ENCODE measurements at places on chromosomes 4 and X.

- DNase-seq, result no peak
Measured at GRCh38 chr4:125739760-125740159, 425.0 kb downstream of the FAT4 start.

DNA sequence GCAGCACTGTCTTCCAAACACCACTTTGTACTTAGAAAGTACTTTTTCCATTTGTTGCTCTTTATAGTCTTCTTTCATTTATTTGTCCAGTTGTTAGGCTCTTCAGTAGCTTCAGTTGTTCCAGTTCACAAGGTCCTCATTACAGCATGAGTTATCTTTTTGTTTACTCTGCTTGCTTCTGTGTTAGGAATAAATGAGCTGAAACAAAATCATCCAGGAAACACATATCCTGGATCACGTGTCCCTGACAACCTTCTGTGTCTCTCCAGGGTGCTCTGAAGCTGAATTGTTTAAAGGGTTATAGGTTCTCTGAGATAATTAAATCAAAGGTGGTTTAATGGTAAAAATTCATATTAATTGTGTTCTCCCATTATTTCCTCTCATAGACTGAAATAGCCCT is 19.9 kb upstream of the KLHL8 start:
- DNase-seq, result no peak

- DNase-seq, result no peak
Measured at GRCh38 chr4:119939071-119939995, 127.3 kb downstream of the MAD2L1 start.

- peak; percentile 9 for DNase-seq
Measured at GRCh38 chrX:15854080-15854655, 445 bp downstream of the AP1S2 start.

DNA sequence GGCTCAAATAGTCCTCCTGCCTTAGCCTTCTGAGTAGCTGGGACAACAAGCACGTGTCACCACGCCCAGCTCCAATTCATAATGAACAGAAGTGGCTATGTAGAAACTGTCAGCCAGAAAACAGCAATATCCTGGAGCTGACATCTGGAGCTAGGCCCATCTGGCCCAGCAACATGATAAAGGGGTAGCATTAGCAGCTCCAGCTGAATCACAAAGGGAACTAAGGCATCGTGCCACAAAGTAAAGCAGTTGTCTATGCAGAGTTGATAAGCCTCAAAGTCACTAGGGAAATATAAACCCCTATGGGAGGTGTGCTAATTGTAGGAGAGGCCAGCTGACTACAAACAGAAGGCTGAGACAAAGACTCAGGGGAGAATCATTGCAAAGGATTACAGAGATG is 270.5 kb upstream of the GPC4 start:
- DNase-seq, result no peak

DNA sequence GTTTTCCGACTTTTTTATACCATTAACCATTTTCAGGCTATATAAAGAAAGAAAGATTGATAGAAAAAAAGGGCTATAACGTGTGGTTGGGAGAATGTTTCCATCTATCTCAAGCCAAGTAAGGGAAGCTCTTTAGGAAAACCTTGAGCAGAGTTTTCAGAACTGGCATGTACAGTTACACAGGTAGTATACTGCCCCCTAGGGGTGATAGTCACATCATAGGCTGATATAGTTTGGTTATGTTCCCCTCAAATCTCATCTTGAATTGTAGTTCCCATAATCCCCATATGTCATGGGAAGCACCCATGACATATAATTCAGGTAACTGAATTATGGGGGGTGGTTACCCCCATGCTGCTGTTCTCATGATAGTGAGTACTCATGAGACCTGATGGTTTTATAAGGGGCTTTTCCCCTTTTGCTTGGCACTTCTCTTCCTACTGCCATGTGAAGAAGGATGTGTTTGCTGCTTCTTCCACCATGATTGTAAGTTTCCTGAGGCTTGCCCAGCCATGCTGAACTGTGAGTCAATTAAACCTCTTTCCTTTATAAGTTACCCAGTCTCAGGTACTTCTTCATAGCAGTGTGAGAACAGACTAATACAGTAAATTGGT is 186.8 kb downstream of the TMA16 start:
- no peak for DNase-seq

DNA sequence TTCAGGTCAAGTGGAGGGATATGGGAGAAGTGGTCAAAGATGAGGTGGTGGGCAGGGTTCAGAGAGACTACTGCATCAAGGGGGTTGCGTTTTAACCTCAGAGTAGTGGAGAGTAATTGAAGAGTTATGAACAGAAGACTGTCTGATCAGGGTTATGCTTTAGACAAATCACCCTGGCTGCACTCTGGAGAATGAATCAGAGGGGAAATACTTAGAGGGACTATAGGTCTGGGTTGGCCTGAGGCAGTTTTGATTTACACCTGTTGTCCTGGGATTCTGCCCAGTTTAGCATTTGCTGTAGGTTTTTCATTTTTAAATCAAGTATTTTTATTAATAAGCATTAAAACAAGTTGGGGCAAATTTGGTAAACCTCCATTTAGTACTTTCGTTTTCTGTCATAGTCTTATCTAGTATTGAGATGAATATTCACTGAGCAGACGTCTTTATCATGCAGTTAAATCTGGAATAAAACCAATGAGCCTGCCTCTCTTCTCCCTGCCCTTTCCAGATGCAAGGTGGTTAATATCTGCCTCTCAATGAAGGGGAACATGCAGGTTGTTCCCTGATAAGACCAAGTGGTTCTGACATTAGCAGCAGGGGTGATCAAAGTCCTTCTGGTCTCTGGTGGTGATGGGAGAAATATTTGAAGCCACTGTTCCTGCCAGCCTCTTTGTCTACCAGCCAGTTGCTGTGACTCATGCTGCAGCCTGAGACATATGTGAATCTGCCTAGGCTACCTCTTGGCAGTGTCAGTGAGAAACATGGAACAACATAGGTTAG is 116.0 kb upstream of the RPS6KA3 start:
- DNase-seq, result peak; percentile 10

DNA sequence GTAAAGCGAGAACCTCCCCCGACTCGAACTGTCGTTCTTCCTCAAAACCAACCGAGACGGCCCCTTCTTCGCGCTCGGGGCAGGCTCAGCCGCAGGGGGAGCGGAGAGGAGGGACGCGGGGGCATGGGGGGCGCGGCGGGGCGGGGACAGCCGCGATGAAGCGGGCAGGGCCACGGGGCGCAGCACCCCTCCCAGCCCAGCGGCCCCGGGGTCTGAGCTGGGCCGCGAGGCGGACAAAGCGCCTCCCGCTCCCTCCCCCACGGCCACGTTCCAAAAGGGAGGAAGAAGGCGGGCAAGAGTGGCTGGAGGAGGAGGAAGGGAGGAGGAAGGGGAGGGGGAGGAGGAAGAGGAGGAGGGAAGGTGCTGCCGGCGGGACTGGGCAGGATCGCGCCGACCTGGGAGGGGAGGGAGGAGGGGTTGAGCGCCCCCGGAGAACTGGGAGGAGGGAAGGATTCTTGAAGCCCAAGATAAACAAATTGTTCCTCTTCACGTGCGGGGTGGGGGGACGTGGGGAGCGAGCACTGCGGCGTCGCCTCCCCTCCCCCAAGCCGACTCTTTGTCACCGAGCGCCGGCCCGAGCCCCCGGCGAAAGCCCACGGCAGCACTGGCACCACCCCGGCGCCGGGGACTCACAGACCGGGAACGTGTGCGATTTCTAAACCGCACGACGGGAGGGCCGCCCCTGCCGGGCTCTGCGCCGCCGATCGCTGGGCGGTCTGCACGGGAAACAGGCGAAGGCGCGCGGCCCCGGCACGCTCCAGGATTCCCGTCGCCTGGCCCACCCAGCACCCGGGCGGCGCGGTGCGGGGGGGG is 2.9 kb downstream of the MAML3 start:
- no peak for DNase-seq

DNA sequence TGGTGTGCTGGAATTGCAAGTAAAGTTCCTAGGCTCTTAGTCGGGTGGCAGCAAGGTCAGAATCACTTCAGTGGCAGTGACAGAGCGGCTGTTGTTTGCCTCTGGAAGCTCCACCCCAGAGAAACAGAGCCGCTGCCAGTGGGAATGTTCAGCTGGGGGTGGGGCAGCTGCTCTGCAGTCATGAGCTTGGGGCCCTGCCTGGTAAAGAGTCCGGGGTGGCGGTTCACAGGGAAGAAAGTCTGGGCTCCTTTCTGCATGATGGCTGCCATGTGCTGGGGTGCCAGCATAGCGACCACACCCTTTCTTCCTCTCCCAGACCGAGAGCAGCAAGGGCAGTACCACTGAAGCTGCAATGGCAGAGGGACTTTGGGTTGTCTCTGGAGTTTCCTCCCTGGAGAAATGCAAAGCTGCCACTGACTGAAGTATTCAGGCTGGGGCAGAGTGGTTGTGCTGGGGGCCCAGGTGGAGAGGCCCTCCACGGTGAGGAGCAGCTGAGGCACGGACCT is 108.8 kb upstream of the CENPE start:
- DNase-seq, result no peak

DNA sequence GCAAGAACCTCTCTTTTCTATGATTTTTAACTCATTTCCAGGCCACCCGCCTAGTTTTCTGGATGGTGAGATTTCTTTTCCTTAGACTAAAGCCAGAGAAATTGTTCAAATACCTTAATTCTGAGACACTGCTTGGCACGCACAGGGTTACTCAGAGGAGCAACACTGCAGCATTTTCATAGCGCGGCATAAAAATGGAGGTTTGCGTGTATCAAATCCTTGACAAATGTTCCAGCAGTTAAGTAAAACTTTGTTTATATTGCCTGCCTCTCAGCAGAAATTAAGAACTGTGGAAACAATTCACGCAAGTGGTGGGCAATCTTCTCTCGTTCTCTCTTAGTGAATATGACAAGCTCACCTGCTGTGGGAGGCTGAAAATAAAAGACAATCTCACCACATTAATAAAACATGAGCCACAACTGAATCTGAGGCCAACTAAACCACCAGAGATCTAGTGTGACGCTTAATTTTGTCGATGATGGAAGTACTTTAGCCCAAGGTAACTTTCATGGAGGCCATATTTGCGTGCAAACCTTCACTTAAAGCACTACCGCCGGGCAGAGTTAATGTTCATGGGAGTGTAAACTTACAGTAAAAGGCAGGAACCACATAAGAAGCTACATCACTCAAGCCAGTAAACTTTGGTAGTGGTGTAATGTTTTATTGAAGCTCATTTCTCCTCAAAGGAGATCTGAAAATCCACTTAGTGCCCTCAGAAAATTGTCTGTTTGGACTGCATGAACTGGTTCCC is 894.8 kb upstream of the EPHA5 start:
- no peak for DNase-seq

DNA sequence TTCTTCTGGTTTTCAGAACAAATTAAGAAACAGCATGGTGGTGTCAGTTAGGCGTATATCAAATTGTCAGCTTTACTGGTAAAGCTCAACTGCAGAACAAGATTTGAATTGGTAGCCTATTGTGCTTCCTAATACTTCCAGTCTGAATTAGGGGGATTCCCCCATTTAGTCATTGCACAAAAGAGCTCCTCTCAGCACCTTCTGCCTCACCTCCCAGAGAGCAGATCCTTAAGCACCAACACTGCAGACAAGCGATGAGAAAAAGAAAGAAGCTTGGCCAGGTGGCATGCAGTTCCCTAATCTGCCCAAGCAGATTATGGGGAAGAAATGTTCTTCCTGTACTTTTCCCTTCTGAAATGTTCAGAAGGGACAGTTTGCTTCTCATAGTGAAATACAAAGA is 9.2 kb downstream of the MAP9 start:
- no peak for DNase-seq

DNA sequence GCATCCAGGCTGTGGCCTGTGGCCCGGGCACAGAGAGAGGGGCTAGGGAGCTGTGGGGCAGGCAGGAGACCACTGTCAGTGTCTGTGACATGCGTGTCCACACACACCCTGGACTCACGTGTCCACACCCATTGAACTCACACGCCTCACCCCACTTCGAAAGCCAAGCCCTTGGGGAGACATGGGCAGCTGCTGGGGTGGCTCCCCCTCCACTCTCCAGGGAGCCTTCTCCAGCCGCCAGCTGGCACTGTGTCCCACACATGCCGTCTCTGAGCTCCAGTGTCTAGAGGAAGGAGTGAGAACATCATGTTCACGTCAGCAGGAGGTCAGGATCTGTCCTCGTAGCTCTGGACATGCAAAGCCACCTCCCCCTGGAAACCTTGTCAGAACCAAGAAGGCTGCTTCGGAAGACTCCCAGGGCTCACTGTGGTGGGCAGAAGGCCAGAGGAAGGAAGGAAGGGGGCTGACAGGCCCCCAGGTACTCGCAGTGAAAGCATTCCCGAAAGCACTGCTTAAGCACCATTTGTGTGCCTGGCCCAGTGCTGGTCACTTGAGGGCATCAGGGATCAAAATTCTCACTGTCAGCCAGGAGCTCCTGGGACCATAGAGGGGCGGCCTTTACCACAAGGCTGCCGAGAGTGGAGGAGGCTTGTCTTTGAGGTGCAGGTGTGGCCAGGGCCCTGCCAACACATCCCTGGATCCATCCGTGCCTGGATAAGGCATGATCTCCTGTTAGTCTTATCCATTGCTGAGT is 61.4 kb downstream of the HTRA3 start:
- no peak for DNase-seq

DNA sequence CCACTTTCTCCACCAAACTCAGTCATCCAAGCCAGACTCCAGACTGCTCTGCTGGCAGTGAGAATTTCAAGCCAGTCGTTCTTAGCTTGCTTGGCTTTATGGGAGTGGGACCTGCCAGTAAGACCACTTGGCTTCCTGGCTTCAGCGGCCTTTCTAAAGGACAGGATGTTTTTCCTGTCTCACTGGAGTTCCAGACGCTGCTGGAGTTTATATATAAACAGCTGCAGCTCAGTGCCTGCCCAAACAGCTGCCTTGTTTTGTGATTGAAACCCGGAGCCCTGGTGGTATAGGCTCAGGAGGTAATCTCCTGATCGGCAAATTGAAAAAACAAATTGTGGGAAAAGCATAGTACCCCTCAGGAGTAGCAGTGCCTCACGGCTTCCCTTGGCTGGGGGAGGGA is 1165.8 kb upstream of the ADGRL3 start:
- no peak for DNase-seq

GRCh38 chr4:139776235-139776634 is 110.6 kb downstream of the MGST2 start:
- DNase-seq, result no peak

- DNase-seq, result no peak
Measured at GRCh38 chr4:53646795-53647194, 55.5 kb upstream of the LNX1 start.

DNA sequence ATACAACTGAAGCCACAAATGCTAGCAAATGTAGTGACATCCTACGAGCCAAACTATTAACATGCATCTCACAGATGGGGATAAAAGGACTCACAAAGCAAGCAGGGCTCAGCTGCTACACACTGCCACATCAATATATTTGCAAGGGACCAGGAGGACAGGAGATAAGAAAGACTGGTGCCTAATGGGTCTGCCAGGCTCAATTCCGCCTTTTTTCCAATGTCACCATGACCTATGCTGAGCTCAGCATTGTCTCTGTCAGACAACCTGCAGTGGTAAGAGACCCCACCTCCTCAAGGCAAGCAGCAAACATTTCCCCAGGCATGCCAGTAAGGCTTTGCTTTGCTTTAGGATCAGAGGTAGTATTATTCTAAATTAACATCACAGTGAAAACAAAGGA is 435 bp downstream of the DCX start:
- DNase-seq, result no peak

GRCh38 chr4:54737421-54737820 is 79.7 kb downstream of the KIT start:
- no peak for DNase-seq

- DNase-seq, result no peak
Measured at GRCh38 chr4:153113061-153113837, 91.0 kb upstream of the TRIM2 start.

GRCh38 chr4:140612357-140612756 is 43.6 kb upstream of the UCP1 start:
- DNase-seq, result no peak

Measured in stimulated activated CD4-positive, alpha-beta T cell treated with anti-CD3 and anti-CD28 coated beads, Interleukin-4, amount 100 ng/mL, for 48 hours (primary cell).